ENCODE measurements at places on chromosomes 5 and 9.
A peak's percentile ranks its signal among the peaks of the same experiment; 100 is the strongest.

- DNase-seq: no peak
Measured at GRCh38 chr9:138117101-138117750, 239.6 kb downstream of the CACNA1B start.

DNA sequence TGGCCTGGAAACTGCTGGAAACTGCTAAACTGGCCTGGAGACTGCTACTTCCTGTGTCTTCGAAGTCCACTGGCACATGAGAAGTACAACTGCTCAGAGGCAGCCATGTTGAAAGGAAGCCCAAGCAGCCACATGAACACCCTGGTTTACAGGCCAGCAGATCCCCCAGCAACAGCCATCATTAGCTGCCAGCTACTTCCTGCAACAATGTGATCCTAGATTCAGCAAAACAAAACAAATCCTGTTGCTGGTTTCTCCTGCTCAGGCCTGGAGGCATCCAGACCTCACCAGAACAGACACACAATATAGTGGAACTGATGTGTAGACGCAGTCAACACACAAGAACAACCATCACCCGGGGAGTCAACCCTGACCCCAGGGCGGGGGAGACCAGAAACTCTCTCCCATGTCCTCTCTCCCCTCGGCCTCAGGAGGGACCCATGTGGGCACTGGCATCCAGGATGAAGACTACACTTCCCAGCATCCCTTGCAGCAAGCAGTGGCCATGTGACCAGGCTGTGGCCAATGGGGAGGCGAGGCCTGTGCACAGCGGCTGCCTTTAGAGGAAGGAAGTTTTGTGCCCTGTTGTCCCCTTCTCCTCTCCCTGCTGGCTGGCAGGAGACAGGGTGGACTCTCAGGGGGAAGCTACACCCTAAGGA, 9.2 kb upstream of the LCN15 start:
- peak; percentile 83 for DNase-seq

DNA sequence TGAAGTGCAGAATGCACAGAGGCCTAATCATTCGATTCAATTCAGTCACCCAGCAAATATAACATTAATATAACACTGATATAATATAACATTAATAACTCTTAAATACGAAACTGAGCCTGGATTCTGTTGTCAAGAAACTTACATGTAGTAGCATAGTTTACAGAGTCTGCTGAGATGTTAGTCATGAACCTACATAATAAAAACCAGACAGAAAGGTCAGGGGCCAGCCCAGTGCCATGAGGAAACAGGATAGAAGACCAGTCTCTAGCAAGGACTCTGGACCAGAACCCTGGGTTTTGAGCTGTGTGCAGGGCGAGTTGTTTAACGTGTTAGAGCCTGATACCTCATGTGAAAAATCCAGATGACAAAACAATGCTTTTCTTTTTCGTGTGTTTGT, 234.7 kb downstream of the NR2F1-AS1 start:
- no peak for DNase-seq

- no peak for DNase-seq
Measured at GRCh38 chr9:134923466-134923865, 5.8 kb upstream of the FCN1 start.

Measured in KBM-7 (cell line).